ENCODE measurements at places on chromosomes 3 and 15.

- no peak for DNase-seq
Measured at GRCh38 chr15:37758412-37758811, 176.0 kb upstream of the TMCO5A start.

GRCh38 chr15:55846116-55846707 lies 103.3 kb upstream of the PRTG start:
- peak; percentile 29 for DNase-seq

GRCh38 chr3:184526088-184526433 lies 35.5 kb upstream of the EPHB3 start:
- DNase-seq: no peak

DNA sequence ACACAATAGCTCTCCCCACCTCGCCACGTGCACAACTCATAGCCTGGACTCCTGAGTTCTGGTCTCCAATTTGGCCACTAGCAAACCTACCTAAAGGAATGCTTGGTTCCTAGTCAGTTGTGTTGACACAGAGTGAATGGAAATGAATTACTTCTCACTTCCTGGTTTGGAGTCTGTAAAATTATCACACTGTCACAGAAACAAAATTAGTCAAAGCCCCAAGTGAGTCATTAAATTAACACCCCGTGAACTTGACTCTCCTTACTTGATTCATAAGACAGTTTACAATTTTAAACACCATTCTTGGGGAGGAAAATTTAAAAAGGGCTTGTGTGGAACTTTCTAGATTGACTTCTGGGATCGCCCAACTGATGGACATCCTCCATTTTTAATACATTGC lies 276.2 kb upstream of the CTNNB1 start:
- no peak for DNase-seq

GRCh38 chr15:37149146-37149545 lies 48.8 kb upstream of the MEIS2 start:
- no peak for DNase-seq

- DNase-seq: no peak
Measured at GRCh38 chr3:117485841-117486240, 776.3 kb downstream of the TUSC7 start.

DNA sequence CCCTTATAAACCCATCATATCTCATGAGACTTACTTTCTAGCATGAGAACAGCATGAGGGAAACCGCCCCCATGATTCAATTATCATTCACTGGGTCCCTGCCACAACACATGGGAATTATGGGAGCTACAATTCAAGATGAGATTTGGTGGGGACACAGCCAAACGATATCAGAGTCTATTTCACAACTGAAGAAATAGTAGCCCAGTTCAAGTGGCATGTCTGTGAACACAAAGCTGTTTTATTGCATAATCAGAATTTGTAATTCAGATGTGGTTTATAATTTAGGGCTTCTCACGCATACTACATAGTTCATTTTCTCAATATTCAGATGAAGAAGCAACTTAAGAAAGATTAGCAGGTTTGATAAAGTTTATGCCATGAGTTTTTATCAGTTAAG lies 1188.0 kb upstream of the ALCAM start:
- DNase-seq: no peak

DNA sequence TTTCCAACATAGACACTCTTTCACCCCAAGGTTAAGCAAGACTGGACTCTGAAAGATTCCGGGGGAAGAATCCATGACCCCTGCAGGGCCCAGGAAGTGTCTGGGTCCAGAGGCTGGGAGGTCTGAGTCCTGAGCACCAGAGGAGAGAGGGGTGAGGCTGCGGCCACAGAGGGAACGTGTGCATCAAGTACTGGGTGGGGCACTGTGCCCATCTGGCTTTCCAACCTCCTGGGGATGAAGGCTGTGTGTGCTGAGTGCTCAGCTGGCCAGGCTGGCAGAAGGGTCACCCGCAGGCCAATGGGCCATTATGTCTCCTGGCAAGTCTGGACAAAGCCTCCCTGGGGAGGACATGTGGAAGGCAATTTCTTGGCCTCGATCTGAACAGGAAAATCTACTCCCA lies 3.3 kb downstream of the CHRNA3 start:
- DNase-seq: no peak

DNA sequence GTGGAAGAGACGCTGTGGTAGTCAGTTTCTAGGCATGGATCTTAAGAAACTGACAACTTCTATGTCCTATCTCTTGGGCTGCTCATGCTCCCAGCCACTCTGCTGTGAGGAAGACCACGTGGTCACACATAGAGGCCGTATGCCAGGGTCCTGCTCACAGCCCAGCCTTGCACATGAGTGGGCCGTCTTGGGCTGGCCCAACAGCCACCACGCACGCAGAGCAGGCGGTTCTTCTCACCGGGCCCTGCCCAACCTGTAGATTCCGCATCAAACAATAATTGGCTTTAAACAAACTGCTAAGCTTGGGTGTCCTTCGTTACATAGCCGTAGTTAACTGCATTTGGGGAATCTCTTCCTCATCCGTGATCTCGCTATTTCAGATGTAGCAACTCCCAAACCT lies 26.0 kb downstream of the SLC41A3 start:
- no peak for DNase-seq

- no peak for DNase-seq
Measured at GRCh38 chr3:116018646-116019045, 395.3 kb downstream of the GAP43 start.

DNA sequence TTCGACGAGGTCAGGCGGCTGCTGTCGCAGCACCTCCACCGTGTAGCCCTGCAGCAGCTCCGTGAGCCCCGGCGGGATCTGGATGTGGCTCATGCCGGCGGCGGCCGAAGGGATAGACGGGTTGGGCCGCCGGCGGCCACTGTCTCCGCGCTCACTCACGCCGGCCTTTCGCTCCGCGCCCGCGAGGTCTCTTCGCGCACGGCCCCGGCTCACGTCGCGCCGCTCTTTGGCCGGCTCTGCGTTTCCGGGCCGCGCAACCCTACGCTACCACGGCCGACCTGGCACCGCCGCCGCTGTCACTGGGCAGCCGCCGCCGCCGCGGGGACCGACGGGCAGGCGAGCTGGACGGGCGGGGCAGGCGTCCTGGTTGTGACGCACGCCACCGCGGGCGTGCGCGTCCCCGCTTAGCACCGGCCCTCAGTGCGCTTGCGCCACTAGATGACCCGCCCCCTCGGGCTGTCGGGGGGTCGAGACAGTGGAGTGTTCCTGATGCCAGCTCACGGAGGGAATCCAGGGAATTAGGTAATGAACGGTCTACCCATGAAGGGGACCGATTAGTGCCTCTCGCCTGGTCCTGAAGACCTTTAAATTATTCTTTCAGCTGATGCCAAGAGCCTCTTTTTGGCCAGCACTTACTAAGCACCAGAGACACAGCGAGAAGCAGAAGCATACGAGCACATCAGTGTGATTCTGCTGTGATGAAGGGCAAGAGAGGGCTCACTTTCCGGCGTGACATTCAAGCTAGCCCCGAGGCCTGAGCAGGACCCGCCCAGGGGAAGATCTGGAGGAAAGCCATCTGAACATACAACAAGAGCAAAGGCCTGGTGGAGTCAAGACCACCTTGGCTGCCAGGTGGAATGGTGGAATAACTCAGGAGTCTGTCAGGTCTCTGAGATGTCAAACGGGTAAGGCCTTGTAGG lies at the start of gene PRKAR2A:
PRKAR2A (minus strand) TSS at position 371 of the 920 bp plus-strand sequence; CDS start at position 93, 278 bp downstream.
- peak; percentile 90 for DNase-seq

GRCh38 chr15:57500979-57501576 lies 90.6 kb upstream of the MYZAP start:
- no peak for DNase-seq

- DNase-seq: no peak
Measured at GRCh38 chr3:37139567-37140052, 34.8 kb downstream of the LRRFIP2 start.

DNA sequence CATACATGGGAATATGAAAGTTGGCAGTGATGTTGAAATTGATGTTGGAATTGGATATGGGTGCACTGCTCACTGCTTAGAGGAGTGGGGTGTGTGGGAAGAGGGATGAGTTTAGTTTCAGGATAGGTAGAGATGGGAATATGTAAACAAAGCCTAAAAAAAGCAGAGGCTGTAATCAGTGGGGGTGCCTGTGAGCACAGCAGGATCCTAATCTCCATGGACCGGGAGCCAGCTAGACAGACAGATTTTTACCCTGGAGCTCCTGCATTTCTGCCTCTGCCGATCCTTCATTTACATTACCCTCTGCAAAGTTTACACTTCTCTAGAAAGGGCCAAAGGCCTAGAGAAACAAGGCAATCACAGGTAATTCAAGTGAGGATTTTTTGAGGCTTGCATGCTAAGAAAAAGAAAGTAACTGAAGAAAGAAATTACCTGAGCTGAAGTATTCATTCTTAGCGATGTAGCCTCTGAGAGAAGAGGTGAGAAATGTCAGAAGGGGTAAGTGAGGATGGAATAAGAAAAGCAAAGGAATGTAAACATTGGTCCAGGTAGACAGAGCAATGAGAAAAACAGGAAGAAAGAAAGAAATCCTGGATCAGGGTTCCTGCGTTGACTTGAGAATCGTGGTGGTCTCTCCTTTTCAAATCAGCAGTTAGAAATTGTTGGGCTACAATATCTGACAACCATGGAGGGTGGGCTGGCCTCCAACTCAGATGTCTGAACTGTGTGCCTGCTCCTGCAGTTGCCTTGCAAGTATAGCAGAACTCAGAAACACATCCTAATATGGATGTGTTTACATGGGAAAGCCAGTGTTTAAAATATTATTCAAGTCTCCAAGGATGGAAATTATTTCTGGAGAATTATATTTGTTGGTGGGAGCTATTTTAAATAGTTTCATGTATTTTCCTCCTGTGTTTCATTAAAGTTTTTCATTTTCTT lies 79.8 kb downstream of the CRTC3 start:
- no peak for DNase-seq

DNA sequence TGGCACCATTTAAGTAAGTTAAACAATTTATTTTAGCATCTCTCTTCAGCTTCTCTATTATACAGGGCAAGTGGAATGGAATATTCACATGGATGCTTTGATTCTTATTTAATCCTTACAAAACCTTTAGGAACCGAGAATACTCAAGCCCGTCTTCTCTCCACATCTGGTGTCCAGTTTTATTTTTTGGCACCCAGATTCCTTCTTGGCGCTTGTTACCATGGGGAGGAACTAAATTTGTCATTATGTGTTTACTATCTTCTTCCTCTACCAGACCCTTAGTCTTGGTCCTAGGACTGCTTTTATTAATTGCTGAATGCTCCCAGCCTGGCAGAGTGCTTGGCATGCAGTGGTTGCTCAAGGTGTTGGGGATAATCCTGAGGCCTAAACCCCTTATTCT lies 138.8 kb downstream of the CACNA2D3 start:
- DNase-seq: no peak

GRCh38 chr15:59170295-59171066 lies 36.2 kb upstream of the LDHAL6B start:
- DNase-seq: no peak

GRCh38 chr3:125357032-125357658 lies 18.0 kb downstream of the ZNF148 start:
- DNase-seq: peak; percentile 68

GRCh38 chr3:169384573-169384972 lies 278.9 kb downstream of the MECOM start:
- no peak for DNase-seq

DNA sequence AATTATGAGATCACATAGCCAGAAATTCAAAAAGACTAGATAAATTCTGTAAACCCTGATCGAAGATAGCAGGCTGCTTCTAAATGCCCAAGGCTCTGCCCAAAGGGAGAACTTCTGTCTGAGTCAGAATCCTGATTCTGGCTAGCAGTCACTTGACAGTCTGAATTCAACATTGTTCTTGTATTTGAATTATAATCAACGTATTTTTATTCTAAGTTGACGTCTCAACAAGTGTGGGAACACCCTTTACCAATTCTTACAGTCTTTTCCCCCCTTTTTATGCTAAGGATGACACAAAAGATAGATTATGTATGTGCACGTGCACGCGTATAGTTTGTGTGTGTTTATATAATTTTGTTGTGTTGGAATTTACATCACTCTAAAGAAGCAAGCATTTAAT lies 552.8 kb downstream of the NAALADL2 start:
- DNase-seq: no peak

GRCh38 chr3:196691386-196691785 lies 20.7 kb downstream of the CEP19 start:
- no peak for DNase-seq

- DNase-seq: no peak
Measured at GRCh38 chr15:78244893-78245292, 10.5 kb upstream of the ACSBG1 start.

GRCh38 chr3:196537319-196537984 lies 22.3 kb upstream of the SMCO1 start:
- peak; percentile 67 for DNase-seq

DNA sequence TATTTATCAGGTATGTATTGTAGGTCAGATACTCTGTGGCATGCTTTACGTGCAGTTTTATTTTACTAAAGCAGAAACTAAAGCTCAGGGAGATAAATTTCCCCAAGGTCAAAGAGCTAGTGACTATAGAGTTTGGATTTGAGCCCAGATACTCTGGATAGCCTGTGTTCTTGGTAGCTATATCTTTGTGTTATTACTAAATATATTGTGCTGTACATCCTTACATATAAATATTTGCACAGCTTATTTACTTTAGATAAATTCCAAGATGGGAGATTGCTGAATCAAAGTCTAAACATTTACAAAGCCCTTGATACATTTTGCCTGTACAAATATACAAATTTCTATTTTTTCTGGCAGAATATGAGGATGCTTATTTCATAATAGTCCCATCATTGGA lies 660.9 kb upstream of the NAALADL2 start:
- no peak for DNase-seq

DNA sequence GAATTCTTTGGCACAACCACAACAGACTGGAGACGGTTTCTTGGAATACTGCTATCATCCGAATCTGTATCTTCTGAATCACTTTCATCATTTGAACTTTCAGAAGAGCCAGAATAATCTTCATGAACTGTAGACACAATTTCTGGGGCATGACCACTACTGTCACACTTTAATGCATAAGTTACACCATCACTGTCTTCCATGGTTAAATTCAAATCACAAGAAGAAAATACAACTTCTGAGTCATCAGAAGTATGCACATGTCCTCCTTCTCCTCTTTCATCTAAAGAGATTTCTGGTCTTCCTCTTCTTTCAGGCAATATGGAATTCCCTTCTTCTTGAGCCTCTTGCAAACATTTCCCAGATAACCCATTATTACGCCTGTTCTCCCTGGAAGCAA lies 42.5 kb downstream of the SETD2 start:
- no peak for DNase-seq

GRCh38 chr3:184633237-184633579 lies 71.6 kb downstream of the EPHB3 start:
- no peak for DNase-seq

- no peak for DNase-seq
Measured at GRCh38 chr3:169992781-169993180, 26.2 kb downstream of the SEC62 start.

- DNase-seq: no peak
Measured at GRCh38 chr15:56160966-56161365, 82.7 kb downstream of the RFX7 start.

Measured in activated naive CD8-positive, alpha-beta T cell treated with anti-CD3 and anti-CD28 coated beads, Interleukin-2, amount 50 U/mL, for 24 hours (primary cell).